AG08395 (cell line): ENCODE measurements at places on chromosomes 13 and 19.

GRCh38 chr13:18948012-18948663 is 233.5 kb downstream of the TUBA3C start:
- no peak for DNase-seq

- no peak for DNase-seq
These were observed 2.0 kb downstream of the GRAMD1A start for GRCh38 chr19:35002037-35002535.

DNA sequence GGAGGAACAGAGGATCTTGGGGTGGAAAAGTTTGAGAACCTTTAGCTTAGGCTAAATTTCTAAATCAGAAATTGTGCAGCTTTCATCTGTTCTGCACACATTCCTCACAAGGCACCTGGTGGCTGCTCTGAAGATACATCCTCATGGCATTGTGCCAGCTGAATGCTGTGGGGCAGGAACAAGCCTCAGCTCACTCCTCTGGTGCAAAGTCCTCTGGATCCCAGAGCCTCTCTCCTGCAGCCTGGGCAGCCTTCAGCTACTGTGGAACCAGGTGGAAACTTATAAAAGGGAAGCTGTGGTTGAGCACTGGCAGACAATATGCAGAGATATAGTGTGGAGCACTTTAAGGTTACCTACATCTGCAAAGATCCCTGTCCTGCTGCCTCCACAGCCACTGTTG is 72.3 kb downstream of the KCTD12 start:
- DNase-seq = no peak

DNA sequence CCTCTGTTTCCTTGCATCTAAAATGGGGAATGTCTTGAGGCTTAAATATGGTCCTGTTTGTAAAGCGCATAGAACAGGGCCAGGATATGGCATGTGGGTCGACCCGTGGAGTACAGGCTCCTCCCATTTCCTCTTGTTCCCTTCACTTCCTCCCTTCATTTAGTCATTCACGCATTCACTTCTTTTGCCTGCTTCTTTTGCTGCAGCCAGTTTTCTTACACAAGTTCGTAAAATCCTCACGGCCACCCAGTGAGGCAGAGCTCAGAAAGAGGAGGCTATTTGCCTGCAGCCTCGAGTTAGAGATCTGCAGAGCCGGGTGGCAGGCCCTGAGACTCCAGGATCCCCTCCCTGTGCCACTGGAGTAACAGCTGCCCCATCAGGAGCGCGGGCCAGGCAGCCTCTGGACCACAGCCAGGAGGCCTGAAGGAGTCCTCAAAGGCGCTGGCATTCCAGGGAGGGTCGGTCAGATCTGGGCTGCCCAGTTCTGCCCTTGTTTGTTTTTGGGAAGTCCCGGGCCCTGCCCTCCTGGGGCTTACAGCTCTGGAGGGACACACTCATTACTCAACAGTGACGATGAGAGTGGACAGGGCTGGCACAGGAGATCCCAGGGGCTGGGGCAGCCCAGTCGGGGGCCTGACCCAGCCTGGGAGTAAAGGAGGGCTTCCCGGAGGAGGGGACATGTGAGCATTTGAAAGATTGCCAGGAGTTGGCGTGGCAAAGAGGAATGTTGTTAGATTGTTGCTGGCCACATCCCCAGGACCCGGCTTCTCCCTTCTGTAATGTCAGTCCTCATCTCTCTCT is 4.6 kb downstream of the PPP5C start:
- peak; percentile 61 for DNase-seq

DNA sequence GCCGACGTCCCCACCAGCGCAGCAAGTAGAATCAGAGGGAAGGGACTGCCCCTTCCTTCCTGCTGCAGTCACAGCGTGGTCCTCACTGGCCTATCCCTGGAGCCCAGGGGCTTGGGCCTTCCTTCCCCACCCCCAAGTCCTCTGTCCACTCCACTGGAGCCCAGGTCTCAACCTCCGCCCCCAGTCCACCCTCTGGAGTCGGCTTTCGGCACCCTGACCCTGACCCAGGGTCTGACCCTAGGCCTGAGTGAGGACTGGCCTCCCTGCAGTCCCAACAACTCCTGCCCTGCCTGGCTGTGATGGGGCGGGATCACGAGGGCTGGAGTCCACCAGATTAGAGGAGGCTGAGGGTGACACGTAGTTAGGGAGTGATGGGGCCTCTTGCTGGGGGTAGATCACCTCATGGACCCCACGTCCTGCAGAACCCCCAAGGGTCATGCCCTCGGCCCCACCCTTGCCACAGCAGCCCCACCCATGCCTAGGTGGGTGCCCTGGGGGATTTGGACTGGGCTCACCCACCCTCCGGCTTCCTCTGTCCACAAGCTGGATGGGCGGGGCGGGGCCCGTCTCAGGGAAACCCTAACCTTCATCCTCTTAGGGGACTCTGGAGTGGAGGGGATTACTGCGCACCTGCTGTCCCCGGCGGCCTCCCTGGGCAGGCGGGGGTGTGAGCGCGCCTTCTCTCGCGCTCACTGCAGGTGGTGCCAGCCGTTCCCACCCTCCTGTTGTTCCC is 3.8 kb downstream of the RAX2 start:
- DNase-seq = no peak

DNA sequence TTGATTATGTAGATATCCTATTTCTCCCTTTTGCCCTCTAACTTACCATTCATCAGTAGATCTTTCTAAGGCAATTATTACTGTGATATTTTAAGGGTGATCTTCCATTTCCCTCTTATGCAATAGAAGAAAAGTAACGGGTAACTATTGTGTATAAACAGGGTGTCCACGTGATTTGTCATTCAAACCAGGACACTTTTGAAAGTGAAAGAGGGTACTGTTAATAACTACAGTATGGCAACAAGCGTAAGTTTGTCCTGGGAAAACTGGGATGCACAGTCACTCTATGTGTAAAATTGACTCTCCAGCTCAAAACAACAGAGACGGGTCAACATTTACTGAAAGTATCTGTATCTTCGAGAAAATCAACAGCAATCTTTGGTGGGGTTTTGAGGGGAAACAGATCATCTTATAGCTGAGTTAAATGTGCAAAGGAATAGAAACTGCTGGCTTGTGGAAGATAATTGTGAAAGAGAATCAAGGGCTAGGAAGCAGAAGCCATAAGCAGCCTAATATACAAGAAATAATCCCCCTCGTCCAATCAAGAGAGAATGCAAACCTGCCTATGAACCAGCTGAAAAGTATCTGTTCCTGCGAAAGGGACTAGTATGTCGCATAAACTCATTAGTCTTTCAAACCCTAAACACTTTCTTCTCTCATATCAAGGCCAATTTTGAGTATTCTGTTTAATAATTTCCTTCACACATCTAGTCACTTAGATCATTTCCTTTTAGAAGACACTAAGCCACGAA is 126.7 kb downstream of the FOXO1 start:
- DNase-seq = no peak

GRCh38 chr13:74063533-74064100 is 70.6 kb downstream of the KLF12 start:
- no peak for DNase-seq

DNA sequence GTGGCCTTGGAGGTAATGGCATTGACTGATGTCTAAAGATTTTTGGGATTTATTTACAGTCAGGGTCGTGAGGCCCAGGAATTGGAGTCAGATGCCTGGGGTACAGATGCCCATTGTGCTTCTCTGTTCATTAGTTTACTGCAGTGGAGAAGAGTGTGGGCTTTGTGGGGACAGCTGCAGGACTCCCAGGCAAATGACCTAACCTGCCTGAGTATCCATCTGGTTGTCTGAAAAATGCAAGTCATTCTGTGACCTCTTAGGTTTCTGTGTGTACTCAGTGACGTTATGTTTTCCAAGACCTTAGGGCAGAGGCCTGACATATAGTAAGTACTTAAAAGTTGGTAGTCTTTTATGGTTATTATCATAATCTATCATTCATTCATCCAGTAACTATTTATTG is 60.5 kb downstream of the SPATA13 start:
- no peak for DNase-seq

GRCh38 chr13:50387051-50387581 is 371.9 kb downstream of the KCNRG start:
- peak; percentile 66 for DNase-seq

DNA sequence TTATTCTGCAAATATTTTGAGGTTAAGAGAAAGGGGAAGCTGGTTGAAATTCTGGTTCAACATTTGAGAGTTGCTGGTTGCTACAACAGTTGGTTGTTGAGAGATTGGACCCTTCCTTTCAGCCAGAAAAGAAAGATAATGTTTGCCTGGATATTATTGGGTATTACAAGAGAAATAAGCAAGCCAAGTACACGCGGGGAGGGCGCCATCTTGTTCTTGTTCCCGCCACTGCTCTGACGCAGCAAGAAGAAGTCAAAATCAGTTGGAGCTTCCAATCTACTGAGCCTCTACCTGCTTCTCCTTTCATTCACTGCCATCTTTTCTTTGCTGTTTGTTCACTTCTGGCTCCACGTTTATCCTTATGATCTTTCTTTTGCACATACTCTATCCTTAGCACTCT is 18.4 kb downstream of the BSPH1 start:
- no peak for DNase-seq

DNA sequence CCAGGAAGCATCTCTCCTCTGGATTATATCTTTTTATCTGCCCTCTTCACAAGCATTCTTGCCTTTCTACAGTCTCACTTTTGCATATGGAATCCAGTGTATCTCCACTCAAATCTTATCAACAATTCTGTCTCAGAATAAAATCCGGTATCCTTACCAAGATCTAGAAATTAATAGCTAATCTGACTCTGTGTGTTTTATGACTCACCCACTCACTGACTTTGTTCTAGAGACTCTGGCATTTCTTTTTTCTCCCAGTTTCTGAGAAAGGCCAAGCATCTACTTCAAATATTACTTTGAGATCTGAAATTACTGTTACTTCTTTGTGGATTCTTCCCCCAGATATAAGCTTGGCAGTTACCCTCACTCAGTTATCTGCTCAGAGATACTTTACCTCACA is 913.5 kb upstream of the ATXN8OS start:
- DNase-seq = no peak

DNA sequence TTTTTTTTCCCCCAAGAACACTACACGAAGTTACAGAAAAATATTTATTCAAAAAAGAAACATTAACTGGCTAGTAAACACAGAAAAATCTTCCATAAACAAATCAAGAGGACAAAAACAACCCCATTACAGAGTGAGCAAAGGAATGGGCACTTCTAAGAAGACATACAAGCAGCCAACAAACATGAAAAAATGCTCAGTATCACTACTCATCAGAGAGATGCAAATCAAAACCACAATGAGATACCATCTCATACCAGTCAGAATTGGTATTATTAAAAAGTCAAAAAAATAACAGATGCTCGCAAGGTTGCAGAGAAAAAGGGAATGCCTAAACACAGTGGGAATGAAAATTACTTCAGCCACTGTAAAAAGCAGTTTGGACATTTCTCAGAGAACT is 131.7 kb downstream of the UGGT2 start:
- DNase-seq = no peak

DNA sequence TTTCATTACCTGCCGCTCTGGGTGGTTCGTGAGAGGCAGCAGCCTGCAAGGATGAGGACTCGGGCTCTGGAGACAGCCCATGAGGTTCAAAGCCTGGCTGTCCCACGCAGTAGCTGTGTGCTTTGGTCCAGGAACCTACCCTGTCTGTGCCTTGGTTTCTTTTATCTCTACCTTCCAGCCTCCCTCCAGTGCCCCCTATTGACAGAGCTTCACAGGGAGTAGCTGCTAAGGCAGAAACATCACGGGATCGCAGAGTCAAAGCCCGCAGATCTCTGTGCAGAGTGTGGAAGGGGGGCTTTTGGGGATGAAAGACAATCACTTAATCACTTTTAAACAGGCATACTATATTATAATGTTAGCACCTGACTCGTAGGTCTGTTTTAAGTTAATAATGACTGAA is 16.2 kb downstream of the ZNF71 start:
- DNase-seq = no peak

- no peak for DNase-seq
These were observed 5.3 kb downstream of the BTBD2 start for GRCh38 chr19:2010135-2010668.

- no peak for DNase-seq
These were observed 2419.4 kb downstream of the PCDH9 start for GRCh38 chr13:64810750-64811149.

GRCh38 chr13:32883474-32883873 is 132.7 kb upstream of the KL start:
- peak; percentile 19 for DNase-seq

DNA sequence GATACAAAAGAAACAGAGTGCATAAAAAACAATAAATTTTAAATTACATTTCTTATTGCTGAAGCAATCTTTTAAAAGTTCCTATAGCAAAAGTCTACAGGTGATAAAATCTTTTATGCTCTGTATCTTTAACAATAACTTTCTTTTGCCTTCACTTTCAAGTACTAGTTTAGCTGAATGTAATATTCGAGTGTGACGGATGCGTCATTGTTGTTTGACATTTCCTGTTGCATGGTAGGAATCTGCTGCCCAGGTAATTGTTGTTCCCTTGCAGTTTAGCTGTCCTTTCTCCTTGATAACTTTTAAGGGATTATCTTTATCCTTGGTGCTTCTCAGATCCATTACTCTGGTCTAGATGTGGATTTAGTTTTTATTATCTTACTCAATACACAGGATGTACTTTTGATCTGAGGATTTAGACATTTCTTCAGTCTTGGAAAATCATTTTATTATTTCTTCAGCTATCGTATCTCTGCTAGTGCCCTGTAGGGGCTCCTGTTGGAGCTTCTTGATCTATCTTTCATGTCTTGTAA is 2.1 kb upstream of the CPB2 start:
- no peak for DNase-seq

GRCh38 chr13:40586886-40587565 is 79.4 kb downstream of the FOXO1 start:
- DNase-seq = no peak

GRCh38 chr13:93744886-93745285 is 518.3 kb downstream of the GPC6 start:
- no peak for DNase-seq
